SW 1271 (cell line): ENCODE measurements at places on chromosomes 12 and 14.
A peak's percentile ranks its signal among the peaks of the same experiment; 100 is the strongest.

GRCh38 chr12:58833853-58834252 lies 86.5 kb downstream of the LRIG3 start:
- no peak for DNase-seq

GRCh38 chr14:71716041-71716772 lies 216.0 kb upstream of the RGS6 start:
- DNase-seq: no peak

GRCh38 chr12:118520214-118521035 lies 144.1 kb downstream of the SUDS3 start:
- DNase-seq: no peak

DNA sequence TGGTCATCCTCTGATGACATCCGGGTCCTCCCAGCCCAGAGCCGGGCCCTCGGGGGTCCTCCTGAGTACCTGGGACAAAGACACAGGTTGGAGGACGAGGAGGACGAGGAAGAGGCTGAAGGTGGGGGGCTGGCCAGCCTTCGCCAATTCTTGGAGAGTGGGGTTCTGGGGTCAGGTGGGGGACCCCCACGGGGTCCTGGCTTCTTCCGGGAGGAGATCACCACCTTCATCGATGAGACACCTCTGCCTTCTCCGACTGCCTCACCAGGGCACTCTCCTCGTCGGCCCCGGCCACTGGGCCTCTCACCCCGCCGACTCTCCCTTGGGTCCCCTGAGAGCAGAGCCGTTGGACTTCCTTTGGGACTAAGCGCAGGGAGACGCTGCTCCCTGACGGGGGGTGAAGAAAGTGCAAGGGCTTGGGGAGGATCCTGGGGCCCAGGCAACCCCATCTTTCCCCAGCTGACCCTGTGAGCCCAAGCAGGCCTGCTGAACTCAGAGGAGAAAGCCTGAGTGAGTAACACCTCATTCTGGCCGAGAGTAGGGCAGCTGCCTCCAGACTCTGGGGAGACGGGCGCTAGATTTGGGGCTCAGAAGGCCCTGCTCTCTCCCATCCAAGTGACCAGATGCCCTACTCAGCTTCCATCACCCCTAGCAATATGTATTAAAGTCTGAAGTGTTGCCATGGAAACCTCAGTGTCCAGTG lies 1.3 kb upstream of the P3H3 start:
- no peak for DNase-seq

GRCh38 chr14:94423453-94424056 lies 29.0 kb downstream of the SERPINA11 start:
- peak; percentile 68 for DNase-seq

DNA sequence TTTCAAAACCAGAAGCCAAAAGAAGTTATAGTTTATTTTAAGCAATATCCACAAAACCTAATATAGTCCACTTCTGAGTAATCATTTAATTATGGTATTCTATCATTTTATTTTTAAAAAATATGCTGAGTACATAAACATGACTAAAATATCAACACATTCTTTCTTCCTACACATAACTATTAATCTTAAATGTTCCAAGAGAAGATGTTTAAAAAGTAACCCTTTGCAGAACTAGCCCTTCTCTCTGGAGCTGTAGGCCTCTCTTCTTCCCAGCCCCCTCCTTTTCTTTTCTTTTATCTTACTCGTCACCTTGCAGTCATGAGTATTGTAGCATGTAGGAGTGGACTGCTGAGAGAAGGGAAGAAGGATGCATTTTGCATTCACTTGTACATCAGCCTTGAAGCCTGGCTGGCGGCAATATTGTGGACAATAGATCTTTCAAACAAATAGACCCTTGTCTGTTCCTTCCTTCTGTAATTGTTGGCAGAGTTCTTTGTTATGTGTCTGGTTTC lies 941.9 kb downstream of the NRXN3 start:
- no peak for DNase-seq

DNA sequence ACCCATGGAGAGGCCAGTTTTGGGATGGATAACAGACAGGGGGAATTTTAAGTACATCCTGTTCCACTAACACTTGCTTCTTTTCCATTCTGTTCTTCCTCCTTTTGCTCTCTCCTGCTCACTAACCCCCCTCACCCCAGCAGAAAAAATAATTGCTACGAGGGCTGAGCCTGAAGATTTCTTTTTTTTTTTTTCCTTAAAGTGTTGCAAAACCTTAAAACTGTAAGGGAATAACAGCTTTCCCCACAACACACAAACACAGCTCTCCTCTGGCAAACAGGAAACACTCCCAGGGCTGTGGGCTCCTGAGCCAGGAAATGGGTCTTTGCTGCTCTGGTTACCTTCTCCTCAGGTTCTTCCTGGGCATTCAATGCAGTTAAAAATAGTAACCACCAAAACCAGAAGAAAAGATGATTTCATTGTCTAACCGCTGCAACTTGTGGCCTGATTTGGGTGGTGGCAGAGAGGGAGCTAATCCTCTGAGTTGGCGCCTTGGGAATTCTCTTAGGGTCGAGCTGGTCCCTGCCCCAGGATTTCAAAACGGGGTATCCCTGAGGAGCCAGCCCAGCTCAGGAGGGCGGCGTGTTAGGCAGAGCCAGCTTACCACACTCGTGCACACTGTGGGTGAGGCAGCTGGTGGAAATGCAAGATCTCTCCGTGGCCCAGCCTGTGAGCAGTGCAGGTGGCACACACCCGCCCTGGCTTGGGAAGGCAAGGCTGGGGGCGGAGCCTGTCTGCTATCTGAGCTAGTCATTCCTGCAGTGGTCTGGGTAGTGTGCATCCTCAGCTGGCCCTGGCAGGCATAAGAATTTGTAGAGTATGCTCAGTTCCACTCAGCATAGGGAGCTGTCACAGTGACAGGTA lies 17.1 kb upstream of the EMP1 start:
- no peak for DNase-seq

DNA sequence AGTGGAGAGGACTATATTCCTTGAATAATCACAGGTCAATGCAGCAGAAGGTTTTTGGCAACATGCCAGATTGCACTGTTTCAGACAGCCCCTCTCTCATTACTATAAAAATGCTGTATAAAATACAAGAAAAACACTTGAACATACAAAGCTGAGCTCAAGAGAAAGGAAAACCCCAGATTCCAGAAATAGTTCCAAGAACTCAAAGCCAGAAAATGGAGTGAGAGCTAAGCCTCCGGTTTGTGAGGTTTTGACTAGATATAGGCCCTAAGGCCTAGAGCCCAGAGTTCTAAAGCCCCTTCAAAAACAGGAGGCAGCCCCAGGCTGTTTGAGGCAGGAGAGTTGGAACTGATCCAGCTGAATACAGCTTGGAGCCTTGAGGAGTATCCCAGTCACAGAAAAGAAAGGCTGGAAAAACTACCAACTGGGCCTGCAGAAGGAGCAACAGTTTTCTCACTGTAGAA lies 29.4 kb upstream of the ACTN1 start:
- no peak for DNase-seq

- peak; percentile 73 for DNase-seq
Observed at GRCh38 chr12:56261503-56262232, 3.5 kb upstream of the ANKRD52 start.

DNA sequence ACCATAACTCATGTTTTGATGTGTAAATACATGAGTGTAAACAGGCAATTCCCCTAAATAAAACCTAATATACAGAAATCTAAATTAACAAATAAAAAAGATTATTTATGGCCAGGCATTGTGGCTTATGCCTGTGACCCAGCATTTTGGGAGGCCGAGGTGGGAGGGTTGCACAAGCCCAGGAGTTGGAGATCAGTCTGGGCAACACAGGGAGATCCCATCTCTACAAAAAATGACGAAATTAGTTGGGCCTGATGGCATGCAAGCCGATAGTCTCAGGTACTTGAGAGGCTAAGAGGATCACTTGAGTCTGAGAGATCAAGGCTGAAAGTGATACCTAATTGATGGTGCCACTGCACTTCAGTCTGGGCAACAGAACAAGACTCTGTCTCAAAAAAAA lies 48.7 kb downstream of the BCAT1 start:
- no peak for DNase-seq

DNA sequence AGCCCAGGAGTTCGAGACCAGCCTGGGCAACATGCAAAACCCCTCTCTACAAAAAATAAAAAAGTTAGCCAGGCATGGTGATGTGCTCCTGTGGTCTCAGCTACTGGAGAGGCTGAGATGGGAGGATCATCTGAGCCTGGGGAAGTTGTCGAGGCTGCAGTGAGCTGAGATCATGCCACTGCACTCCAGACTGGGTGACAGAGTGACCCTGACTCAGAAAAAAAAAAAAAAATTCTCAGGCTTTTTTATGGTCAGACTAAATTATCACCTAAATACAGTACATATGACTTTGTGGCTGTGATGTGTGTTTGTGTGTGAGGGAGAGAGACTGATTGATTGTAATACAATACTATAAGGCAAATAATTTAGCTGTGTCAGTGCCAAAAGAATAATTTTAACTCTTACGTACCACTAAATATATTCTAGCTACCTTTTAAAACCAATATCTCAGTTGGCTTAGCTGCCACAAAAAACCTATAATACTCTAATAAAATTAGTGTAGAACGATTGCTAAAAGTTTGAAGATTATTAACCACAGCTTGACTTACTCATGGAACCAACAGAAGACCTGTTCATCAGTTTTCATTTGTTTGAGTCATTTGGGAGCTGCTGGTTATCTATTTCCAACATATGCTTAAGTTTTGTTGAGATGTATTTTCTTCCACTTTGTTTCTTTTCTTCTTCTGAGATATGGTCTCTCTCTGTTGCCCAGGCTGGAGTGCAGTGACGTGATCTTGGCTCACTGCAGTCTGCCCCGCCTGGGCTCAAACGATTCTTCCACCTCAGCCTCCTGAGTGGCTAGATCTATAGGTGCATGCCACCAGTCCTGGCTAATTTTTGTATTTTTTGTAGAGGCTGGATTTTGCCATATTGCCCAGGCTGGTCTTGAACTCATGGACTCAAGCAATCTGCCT lies 58.0 kb downstream of the DIP2B start:
- no peak for DNase-seq

DNA sequence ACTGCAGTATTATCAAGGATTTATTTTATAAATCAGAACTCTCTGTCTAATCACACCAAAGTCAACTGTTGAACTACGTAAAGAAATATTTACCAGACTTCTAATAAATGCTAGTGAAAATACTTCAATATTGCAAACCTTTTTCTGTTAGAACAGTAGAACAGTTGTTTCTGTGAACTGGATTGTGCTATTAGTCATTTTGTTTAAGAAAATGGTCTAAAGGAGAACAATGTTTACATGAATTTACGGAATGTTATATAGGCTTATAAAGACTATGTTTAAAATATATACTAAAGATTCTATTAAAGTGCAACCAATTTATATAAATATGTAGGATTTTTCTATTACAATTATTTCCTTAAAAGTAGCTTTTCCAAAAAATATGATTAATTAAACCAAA lies 471.4 kb downstream of the FSCB start:
- DNase-seq: no peak

DNA sequence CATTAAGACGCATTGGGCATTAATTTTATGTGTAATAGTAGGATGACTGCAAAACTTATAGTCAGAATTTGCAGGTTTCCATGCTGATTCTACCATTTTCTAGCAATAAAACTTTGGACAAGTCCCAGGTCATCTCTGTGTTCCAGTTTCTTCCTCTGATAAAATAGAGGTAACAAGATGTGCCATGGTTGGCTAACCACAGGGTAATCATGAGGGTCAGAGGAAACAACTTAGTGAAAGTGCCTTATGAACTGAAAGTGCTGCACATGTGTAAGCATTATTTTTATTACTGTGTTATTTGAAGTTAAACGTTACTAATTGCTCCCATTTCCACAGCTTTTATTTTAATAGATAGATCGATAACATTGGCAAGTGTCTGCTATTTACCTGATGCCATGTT lies 21.1 kb downstream of the SMCO2 start:
- DNase-seq: no peak

GRCh38 chr14:93263416-93263815 lies 56.4 kb downstream of the UBR7 start:
- DNase-seq: no peak

DNA sequence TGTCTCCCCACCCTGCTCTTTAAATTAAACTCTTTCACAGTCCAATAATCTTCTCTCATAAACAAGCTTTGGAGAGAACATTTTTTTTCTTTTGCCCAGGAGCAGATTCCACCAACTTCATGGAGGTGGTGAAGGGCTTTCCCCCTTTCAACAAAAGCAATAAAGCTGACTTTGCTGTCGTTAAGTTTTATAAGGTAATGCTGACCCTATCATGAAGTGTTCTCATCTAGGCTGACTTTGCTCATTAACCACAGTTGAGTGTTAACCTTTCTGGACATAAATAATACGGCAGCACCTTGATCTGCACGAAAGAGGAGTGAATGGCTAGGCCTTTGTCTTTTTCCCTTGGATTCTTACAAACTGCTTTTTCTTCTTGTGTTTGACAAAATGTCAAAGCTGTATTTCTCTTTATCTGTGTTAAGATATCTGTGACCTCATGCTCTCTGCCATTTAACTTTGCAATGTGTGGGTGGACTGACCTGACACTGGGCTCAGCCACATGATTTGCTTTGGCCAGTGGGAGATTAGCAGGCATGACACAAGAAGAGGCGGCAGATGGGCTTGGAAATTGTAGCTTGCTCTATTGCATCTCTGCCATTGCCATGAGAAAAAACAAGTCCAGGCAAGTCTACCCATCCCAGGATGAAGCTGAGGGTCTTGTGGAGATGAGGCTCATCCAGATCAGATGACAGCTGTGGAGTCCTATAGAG lies 470.9 kb upstream of the CCDC196 start:
- no peak for DNase-seq

GRCh38 chr12:82694970-82695369 lies 8.3 kb downstream of the TMTC2 start:
- DNase-seq: no peak

DNA sequence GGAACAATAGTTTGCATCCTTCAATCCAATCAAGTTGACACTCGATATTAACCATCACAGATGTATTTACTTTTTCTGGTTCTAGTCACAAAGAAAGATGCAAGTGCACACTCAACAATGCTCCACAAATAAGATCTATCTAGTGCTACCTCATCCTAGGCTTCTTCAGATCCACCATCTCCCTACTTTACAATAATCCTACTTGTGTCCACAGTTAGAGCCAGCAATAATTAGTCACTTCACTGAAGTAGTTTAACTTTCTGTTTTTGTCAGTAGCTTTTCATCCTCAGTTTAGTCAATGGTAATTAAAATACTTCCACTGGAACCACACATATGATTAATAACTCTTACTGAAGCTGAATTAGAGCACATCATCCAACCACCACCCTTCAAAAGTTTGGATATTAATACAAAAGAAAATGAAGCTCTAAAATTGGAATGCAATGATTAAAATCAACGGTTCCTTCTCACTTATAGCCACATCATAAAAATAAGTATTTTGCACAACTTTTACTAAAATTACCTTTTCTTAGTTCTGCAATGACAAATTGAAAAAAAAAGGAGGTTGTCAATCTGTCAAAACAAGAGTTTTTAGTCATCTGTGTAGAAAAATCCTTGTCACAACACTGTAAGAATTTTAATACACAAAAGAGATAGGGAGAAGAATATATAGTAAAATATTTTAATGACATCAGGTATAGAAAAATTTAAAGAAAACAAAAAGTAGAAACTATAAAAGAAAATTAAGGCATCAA lies 28.2 kb upstream of the SNRPF start:
- DNase-seq: no peak

DNA sequence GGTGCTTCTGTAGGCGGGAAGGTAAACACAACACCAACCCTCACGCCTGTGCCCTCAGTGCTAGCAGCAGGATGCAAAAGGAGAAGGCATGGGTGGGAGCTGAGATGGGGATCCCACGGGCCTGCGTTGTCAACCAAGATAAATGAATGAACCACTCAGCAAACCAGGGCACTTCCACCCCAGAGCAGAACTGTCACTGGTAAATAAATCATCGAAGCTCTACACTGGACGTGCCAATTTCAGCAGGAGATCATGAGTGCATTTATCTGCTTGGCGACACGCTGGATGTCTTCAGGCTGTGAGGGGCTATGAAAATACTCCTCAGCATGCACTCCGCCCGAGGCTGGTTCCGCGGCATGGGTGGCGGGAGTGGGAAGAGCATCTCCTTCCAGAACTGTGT lies 33.2 kb downstream of the HSPB8 start:
- no peak for DNase-seq
